ENCODE measurements at places on chromosomes 11 and 22.

- no peak for DNase-seq
Observed at GRCh38 chr11:128701936-128702335, 8.1 kb downstream of the FLI1 start.

GRCh38 chr11:5441414-5441813 lies at the start of gene OR51I1:
TSS of gene OR51I1 (minus strand) at chr11:5441514. CDS start at chr11:5441514, 0 bp downstream.
- DNase-seq: no peak

DNA sequence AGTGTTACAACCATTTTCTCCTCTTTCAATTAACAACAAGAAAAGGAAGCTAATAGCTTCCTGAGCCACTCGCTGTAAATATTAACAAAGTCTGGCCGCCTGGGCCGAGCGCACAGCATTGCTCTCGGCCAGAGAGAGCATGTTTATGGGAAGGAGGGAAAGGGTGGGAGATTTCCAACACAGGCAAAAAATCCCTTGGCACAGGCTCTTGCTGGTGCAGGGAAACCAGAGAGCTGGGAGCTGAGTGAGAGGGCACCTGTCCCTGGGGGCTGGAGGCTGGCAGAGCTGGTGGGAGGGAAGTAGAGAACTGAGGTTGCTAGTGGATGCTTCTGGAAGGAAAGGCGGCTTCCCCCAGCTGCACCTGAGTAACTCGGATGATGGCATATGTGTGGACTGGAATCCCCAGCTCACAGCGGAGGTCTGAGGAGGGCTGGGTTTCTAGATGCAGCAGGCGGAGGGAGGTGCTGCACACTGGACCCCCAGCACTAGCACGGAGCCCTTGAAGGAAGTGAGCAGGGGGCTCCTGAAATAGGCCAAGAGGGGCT lies 59.6 kb downstream of the FLRT1 start:
- DNase-seq: no peak

DNA sequence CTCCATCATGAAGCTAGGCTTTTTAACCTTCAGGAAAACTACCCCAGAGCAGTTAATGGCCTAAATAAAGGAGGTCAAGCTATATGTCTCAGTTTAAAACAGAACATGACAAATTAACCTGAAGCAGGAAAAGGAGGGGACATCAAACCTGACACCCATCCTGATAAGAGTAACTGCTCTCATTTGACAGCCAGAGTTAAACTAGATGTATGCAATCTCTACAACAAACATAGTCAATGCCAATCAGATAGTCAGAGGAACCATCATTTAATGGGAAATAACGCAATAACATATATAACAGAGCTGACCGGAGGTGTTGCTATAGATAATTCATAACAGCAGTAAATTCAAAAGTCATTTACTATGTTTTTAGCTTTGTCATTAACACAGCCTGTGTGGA lies 3.1 kb downstream of the ZNF202 start:
- no peak for DNase-seq

DNA sequence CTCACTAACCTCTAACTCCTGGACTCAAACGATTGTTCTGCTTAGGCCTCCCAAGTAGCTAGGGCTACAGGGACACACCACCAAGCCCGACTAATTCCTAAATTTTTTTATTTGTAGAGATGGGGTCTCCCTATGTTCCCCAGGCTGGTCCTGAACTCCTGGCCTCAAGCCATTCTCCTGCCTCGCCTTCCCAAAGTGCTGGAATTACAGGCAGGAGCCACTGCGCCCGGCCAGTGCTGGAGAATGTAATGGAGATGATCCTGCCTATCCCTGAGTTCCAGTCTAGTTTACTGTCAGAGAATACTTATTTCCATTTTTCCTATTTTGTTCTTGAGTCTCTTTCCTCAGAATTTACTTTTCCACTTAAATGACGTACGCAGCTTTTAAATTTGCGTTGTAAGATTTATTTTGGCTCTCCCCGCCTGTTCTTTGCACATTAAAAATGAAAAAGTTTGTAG lies at the start of gene CHEK1:
TSS of gene CHEK1 (plus strand) at position 408 of the 458 bp plus-strand sequence. CDS start 1,606 bp downstream, outside the sequence.
- no peak for DNase-seq

DNA sequence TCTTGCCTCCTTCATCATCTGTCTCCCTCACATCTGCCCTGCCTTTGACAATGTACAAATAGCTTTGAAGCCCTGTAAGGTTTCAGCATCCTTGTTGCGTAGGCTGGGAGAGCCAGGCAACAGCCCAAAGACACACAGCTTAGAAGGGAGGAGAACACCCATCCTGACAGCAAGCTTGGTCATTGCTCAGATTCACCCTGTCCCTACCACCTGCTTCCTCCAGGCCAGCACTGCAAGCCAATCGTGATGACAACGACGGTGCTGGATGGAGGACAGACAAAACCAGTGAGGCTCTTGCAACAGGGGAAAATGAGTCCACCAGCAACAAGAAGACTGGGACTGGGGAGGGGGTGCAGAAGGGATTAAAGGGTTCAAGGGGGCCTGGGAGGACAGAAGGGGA lies 32.9 kb upstream of the CD5 start:
- DNase-seq: no peak

Data from GM12864 (cell line).